Urothelium cell line (cell line): ENCODE measurements at places on chromosomes 13 and 19.

- DNase-seq, result no peak
These were observed 43.3 kb downstream of the SKA3 start for GRCh38 chr13:21133077-21133476.

DNA sequence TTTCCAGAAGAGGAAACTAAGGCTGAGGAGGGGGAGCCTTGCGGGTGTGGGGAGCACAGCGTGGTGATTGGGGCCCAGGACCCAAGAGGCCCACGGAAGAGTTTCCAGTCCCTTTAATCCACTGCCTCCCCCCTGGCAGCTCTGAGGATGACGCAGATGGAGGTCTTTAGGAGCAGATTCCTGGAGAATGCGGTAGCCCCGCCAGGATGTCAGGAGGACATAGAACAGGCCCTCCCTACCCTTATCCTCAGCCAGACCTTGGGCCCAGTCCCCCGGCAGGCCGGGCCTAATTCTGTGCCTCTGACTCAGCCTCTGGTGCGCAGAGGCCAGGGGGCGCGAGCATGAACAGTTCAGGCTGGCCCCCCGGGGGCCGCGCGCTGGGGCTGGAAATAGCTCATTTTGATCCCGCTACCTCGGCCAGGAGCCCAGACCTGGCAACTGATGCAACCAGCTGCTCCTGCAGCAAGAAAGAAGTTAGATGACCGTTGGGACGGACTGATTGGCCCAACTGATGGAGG is 461 bp upstream of the HSPB6 start:
- peak; percentile 44 for DNase-seq

DNA sequence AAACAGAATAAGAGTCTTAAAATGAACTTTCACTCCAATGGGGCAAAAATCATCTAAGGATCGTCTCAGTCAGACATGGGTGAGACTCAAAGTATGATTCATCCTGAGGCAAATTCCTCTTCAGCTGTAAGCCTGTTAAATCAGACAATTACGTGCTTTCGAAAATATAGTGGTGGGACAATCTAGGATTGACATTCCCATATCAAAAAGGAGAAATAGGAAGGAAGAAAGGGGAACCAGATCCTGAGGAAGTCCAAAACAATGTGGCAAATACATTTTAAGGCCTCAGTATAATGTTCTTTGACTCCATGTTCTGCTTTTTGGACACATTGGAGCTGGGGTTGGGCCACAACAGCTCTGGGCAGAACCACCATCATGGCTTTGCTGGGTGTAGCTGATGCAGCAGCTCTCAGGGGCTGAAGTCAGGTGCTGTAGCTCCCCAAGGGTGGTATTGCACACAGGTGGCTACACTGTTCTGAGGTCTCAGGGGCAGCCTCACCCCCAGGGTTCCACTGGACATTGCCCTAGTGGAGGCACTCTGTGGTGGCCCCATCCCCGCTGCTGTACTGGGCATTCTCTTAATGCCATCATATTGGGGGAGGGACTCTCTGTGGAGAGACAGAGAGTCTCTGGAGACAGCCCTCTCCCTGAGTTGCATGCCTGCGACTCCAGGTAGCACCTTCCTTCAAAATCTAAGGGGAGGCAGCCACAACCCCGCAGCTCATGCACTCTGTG is 5.7 kb upstream of the FPR3 start:
- DNase-seq, result no peak

- no peak for DNase-seq
These were observed 535.1 kb upstream of the SLITRK1 start for GRCh38 chr13:84417416-84417815.

GRCh38 chr13:25218019-25218418 is 45.9 kb upstream of the AMER2 start:
- no peak for DNase-seq

DNA sequence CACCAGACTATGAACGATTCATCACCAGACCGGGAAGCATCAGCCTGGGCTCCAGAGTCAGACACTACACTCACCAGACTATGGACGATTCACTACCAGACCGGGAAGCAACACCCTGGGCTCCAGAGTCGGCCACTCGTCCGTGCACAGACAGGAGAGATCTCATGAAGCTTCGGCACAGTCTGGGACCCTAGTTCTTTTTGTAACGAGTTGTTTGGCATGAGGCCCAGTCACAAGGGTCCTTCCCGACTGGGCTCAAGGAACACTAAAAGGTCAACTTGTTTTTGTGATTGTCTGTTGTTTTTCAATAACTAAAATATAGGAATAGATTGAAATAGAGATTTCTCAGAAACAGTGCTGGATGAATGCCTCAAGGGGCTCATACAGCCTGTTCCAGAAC is 1141.6 kb upstream of the MIR17HG start:
- DNase-seq, result no peak

DNA sequence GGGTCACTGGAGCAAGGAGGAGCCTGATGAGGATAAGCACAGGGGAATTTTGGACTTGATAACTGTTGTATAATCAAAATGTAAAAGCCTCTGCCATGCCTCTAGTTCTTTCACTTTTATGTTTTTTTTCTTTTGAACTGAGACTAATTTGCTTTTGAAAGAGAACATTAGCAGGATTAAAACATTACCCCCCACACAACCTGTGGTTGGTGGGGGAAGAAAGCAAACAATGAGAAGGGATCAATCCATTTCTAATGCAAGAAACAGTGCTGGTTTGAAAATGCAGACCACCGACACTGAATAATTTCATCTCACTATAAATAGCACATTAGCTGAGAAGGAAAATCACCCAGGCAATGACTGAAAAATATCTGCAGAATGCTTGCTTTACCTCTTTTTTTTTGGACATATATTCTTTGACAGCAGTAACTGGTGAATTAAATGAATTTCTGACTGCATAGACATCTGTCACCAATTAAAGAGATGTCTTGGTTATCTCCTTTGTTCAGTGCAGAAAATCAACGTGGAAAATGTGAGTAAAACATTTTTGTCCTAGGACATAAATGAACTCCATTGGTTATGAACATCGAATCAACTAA is 48.6 kb upstream of the TRPC4 start:
- DNase-seq, result no peak
